Bronchial smooth muscle cell (primary cell): ENCODE measurements at places on chromosomes 7 and 10. TPM values are rescaled to one million over a fixed set of nuclear protein-coding genes. Genes with fewer than 3 reads are reported as not detected.

KCND2 gene
- total RNA-seq, result 3.3 and 5.0 TPM in 2 replicates

HMX3 gene
- 0.16 TPM in 1 of 2 replicates, not detected in the other for total RNA-seq

PAPOLB gene
- total RNA-seq, result under 0.01 TPM in 2 replicates

FZD8 gene
- 5.3 and 6.0 TPM in 2 replicates for total RNA-seq

ARHGAP19 gene
- total RNA-seq, result 3.8 and 4.1 TPM in 2 replicates

COL13A1 gene
- total RNA-seq, result 9.3 and 16.9 TPM in 2 replicates

MBL2 gene
- not detected in 2 replicates for total RNA-seq

WBP1L gene
- 26.5 and 35.5 TPM in 2 replicates for total RNA-seq

PCBD1 gene
- total RNA-seq, result 21.6 and 38.0 TPM in 2 replicates

RBP3 gene
- total RNA-seq, result not detected in 2 replicates
